ENCODE measurements at places on chromosomes 2 and 18.
A peak's percentile ranks its signal among the peaks of the same experiment; 100 is the strongest.

DNA sequence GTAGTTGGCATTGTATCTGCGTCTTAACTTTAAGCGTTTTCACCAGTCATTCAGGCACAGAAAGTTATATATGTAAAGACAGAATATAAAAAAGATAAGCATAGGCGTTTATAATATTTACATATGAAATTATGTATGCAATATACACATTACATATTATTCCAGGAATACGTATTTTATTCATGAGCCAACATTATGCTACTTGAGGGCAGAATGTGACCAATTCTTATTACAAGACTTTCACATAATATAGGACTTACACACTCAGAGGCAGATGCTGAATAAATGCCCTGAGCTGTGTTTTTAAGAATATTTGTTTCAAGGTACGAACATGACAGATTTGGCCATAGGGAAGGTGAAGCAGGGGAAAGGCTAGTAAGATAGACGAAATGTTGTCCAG, 874.7 kb downstream of the NRXN1 start:
- DNase-seq: no peak

DNA sequence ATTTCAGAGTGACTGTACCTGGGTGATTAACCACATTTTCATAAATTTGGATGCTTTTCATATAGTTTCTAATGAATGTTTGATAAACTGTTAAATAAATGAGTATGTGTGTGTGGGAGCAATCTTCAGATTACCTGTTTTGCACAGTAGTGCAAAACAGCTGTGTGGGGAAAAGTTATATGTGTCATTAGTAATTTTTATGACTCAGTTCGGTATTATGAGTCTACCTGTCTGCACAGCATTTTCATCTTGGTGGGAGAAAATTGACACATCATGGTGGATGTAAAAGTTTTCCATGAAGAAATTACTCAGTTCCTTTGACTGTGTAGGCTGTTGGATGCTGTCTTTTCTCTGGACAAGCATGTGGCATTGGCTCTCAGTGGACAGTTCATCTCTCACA, 43.8 kb downstream of the LTBP1 start:
- no peak for DNase-seq

DNA sequence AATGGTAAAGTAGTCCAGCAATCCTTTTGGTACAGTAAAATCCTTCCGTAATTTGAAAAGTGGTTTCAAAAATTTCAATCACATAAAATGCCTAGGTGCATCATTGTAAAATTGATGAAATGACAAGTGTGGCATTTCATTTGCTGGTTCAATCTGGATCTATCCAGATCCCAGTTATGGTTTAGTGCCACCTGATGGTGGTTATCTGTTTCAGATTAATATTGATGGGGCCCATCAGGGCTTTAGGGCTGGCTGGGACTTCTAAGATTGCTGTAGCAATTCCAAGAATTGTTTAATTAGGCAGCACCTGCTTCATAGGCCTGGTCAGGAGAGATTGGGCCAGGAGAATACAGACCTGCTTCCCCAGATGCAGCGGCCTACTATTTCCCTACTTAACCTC, 55.5 kb upstream of the PIK3C3 start:
- no peak for DNase-seq

DNA sequence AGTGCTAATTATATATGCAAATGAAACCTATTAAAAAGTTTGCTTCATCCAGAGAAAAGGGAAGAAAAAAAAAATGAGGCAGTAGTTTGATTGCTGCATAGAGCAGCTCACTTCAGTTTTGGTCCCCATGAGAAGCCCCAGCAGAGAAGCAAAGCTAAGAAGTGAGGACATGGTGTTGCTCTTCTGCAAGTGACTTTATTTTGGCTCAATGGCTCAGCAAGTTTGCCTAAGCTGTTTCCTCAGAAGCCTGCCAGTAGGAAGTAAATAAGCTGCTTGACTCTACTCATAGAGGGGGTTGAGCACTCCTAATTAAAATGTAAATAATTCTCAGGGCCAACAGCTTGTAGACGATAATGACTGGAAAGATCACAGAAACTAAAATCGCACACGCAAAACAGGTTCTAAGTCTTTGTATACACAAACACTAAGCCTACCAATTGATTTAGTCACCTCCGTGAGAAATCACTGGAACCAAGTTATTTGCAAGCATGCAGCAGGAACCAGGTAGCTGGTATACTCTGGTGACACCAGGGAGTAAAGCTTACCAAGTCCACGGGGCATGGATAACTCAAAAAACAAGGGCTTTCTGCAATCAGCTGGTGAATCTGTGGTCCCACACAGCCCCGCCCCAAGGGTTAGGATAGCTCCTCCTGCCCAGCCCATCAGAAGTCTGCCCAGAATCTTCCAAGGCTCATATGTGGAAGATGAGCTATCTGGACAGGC, 39.7 kb upstream of the NABP1 start:
- no peak for DNase-seq

DNA sequence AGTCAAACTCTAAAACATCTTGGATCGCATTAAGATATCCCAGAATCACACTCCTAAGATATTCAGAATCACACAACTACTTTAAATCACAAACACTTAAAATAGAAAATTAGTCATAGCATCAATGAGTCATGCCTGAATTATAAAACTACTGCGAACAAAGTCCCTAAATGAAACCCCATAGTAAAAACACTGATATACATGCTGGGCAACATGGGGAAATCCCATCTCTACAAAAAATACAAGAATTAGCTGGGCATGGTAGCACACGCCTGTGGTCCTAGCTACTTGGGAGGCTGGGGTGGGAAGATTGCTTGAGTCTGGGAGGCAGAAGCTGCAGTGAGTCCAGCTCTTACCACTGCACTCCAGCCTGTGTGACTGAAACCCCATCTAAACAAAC, 101.7 kb downstream of the COBLL1 start:
- DNase-seq: no peak

DNA sequence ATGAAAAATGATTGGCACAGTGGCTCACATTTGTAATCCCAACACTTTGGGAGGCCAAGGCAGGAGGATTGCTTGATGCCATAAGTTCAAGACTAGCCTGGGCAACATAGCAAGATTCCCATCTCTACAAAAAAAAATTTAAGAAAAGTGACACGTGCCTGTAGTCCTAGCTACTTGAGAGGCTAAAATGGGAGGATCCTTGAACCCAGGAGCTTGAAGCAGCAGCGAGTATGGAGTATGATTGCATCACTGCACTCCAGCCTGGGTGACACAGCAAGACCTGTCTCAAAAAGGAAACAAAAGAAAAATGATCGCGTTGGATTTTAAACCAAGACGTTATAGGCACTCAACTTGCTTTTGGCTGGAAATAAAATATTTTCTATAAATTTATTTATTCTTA, 37.8 kb upstream of the CREB1 start:
- no peak for DNase-seq

- peak; percentile 50 for DNase-seq
Observed at GRCh38 chr2:11669454-11670291, at the start of gene NTSR2. TSS of gene NTSR2 (minus strand) at chr2:11670195. CDS start at chr2:11670129, 66 bp downstream.

DNA sequence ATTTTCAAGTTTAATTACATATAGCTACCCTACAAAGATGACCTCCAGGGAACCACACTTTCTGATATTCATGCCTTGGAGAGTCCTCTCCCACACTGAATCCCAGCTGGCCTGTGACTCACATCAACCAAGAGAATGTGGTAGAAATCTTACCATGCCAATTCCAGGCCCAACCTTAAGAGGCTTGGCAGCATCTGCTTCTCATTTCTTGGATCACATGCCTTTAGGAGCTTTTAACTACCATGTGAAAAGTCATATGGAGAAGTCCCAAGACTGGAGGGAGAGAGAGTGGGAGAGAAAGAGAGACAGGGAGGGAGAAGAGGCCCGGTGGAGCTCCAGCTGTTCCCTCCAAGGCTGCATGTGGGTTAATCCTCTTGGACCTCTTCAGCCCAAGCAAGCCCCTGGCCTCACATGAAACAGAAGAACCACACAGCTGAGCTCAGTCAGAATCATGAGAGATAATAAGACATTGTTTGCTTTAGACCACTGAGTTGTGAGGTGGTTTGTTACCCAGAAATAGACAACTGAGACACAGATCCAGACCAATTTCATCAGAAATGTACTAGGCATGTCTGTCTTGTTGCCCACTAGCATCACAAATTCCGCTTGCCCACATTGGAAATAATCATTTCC, 190.7 kb downstream of the MTCL1 start:
- no peak for DNase-seq

Data from liver (tissue), 10 donors.